ENCODE measurements at places on chromosomes 7 and 10.

- no peak for DNase-seq
Observed at GRCh38 chr7:144390481-144390880, 13.0 kb downstream of the NOBOX start.

DNA sequence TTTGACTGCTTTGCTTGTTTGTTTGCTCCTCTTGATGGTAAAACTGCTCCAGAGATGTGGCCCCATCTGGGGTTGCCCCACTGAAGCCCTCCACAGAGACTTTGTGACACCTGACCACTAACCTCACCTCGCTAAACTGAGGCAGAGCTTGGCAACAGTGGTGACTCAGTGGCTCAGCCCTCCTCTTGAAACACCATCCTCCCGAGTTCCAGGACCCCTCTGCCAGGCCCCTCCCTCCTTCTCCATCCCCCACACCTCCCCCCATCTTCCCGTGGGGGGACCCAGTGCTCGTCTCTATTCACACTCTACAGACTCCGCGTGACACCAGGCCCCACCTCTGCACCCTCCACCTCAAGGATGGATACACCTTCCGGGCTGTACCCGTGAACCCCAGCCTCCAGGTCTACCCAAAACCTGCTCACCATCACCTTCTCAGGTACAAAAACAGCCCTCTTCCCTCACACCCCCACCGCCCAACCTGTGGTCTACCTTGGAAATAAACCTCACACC lies 19.0 kb upstream of the RET start:
- DNase-seq, result no peak

GRCh38 chr10:27527666-27528295 lies 23.7 kb downstream of the RAB18 start:
- no peak for DNase-seq

- DNase-seq, result no peak
Observed at GRCh38 chr7:70807650-70808049, 324.3 kb upstream of the GALNT17 start.

GRCh38 chr7:143492043-143492471 lies 14.4 kb downstream of the TAS2R41 start:
- DNase-seq, result no peak

- no peak for DNase-seq
Observed at GRCh38 chr10:59107147-59107546, 69.3 kb upstream of the PHYHIPL start.

GRCh38 chr10:55048830-55049498 lies 247.9 kb upstream of the PCDH15 start:
- DNase-seq, result no peak

DNA sequence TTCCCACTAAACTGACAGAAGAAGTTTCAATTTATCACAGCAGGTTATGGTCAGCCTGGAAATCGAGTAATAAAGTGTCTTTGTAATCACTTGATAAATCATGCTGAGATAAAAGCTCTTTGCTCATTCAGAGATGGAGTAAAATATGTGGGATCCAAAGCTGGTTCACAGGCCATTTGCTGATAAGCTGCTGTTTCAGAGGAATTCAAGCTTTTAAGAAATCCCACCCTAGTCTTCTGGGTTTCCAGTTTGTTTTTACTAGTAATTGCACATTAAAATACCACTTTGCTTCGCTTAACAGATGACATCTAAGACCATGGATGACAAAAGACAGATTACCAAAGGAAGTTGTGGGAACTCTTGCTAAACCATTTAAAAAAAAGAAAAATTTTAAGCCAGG lies 37.4 kb upstream of the CDK6 start:
- DNase-seq, result no peak

DNA sequence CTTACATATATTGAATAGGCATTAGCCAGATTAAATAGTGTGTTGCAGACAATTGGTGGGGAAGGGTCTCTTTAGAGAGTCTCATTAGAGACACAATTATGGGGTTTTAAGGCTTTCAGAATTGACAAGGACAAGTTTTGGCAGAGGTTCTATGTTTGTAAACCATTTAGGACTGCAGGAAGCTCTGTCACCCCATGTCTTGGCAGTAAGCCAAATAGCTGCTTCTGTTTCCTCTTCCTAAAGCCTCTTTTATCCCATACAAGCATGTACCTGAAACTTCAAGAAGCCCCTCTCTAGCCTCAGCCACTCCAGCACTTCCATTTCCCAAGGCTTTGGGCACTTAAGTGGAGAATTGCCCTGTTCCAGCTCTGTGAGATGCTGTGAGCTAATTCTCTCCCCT lies 21.8 kb upstream of the LRRC4 start:
- DNase-seq, result no peak

DNA sequence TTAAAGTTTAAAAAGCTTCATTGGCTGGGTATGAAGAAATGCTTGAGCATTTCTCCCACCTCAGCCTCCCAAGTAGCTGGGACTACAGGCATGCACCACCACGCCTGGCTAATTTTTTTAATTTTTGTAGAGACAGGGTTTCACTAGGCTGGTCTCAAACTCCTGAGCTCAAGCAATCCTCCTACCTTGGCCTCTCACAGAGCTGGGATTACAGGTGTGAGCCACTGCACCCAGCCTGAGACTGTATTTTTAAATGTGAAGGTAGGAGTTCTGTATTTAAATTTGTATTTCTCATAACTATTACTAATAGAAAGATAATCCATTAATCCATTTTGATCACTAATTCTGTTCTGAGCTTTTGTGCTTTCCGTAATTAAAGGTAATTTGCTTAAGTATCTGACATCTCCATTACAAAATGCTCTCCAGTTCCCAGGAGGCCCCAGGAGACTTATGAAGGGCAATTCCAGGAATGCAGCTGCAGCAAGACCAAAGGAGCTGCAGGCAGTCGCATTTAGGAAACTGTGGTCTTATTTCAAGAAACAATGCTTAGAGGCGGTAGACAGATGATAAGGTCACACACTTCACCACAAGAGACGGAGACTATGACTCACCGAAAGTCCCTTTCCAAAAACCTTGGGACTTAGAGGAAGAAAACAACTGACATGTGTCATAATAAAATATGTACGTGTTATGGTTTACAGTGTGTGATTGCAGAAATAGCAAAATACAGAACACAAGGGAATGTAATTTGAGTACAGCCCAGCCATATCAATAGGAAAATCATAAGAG lies 23.3 kb downstream of the YAE1 start:
- no peak for DNase-seq

GRCh38 chr7:91294639-91295220 lies 30.5 kb downstream of the FZD1 start:
- DNase-seq, result no peak

- DNase-seq, result no peak
Observed at GRCh38 chr7:149815121-149815520, 23.1 kb upstream of the ZNF862 start.

- no peak for DNase-seq
Observed at GRCh38 chr7:30083334-30083733, 51.5 kb upstream of the MTURN start.

GRCh38 chr7:105931179-105931578 lies 31.9 kb upstream of the CDHR3 start:
- no peak for DNase-seq

DNA sequence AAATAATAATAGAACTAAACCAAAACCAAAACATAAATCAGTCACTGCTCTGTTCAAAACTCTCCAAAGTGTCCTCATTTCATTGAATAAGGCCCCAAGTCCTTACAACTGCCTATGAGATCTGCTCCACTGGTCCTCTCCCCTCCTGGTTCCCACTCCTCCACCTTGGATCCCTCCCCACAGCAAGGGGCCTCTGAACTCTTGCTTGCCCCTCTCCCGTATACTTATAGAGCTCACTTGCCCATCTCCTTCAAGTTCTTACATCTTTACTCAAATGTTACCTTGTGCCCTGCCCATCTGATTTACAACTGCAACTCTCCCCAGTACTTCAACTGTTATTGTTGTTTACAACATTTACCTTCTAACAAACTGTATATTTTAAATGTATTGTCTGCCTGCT lies 819 bp downstream of the POLD2 start:
- no peak for DNase-seq

- DNase-seq, result no peak
Observed at GRCh38 chr7:151725844-151726651, 150.9 kb downstream of the PRKAG2 start.

DNA sequence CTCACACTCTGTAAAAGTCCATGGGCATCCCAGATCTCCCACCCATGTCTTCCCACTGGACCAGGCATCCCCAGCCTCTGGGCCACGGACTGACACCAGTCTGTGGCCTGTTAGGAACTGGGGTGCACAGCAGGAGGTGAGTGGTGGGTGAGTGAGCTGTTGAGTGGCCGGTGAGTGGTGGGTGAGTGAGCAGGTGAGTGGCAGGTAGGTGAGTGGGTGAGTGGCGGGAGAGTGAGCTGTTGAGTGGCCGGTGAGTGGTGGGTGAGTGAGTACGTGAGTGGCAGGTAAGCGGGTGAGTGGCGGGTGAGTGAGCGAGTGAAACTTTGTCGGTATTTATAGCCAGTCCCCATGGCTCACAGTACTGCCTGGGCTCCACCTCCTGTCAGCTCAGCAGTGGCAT lies 471.2 kb downstream of the DNAJB6 start:
- DNase-seq, result no peak

- no peak for DNase-seq
Observed at GRCh38 chr7:159172400-159172799, 27.7 kb upstream of the VIPR2 start.

- no peak for DNase-seq
Observed at GRCh38 chr10:85580585-85580984, 786.0 kb downstream of the GRID1 start.

DNA sequence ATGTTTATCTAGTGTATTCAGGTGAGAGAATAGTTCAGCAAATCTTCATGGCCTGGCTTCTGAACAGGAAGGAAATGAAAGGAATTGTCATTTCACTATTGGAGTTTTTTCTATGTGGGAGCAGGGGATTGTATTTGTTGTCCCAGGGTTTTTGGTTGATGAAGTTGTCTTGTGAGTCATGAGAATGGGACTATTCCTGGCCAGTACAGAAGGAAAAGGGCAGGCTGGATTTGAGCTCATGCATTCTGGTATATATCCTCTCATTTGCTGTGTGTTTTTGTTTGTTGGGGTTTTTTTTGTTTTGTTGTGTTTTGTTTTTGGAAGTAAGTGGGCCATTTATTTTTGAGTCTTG lies 101.2 kb upstream of the MKLN1 start:
- DNase-seq, result no peak

DNA sequence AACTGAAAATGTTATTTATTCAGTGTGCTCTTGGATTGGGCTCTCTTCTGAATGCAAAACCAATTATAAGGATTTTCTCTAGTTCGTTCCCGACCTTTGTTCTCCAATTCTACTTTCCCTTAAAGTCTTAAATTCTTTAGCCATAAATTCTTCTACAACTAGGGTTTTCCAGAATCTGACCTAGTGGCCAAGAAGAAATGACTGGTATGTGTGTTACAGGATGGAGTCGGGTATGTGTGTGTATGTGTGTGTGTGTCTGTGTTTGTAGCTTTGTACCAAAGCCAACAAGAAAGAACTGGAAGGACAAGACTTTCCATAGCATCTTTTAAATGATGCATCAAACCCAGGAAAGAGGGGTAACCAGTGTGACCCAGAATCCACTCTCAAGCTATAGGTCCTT lies 25.8 kb upstream of the LEP start:
- DNase-seq, result no peak
